Stimulated activated naive CD4-positive, alpha-beta T cell (primary cell): ENCODE measurements at places on chromosomes 6 and 20.

DNA sequence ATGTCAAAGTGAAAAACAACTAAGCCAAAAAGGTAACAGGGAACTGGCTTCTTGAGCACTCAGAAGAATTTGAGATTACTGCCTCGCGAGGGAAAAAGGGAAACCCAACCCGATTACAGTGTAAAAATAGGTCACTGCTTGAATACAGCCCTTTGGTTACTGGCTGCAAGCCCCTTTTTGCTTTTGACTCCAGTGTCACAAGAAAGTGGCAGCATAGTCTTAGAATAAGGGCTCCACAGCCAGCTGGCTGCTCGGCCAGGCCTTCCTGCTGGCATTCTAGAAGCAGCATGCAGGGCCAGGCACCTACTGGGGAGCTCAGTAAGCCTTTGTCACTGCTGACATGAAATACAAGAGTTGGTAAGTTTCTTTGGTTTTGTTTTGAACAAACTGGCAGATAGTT is 83.0 kb downstream of the ZHX3 start:
- no peak for DNase-seq

GRCh38 chr6:90000864-90001731 is 106.8 kb downstream of the GJA10 start:
- DNase-seq: no peak

GRCh38 chr6:71745525-71745924 is 140.8 kb upstream of the RIMS1 start:
- DNase-seq: no peak

- no peak for DNase-seq
These were observed 16.2 kb downstream of the PPIL4 start for GRCh38 chr6:149529650-149530049.

- no peak for DNase-seq
These were observed 378.7 kb upstream of the SOX4 start for GRCh38 chr6:21214738-21215448.

GRCh38 chr6:105545947-105546731 is 143.3 kb upstream of the PREP start:
- DNase-seq: no peak
